Hippocampal formation (tissue), 2 donors: ENCODE measurements at places on chromosomes 3 and 15.
A peak's percentile ranks its signal among the peaks of the same experiment; 100 is the strongest.

GRCh38 chr15:48119277-48119676 is 1.5 kb upstream of the SLC24A5 start:
- no peak for DNase-seq

- no peak for DNase-seq
Observed at GRCh38 chr3:194976874-194977273, 291.2 kb downstream of the FAM43A start.

DNA sequence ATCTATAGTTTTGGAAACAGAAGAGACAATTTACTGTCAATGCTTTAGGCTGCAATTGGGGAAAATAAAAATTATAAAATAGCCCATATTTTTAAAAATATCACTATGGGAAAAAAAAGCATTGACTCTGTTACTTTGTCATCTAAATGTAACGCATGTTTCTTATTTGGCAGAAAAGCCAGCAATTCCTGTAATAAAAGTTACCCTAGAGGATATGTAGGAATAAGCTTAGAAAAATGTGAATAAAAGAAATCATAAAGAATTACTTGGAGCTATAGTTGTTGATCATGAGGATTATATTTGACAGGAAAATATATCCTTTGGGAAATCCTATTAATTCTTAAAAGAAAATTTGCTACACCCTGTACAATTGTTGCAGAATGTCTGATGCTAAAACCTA is 515.4 kb upstream of the IL12A start:
- DNase-seq, result no peak

DNA sequence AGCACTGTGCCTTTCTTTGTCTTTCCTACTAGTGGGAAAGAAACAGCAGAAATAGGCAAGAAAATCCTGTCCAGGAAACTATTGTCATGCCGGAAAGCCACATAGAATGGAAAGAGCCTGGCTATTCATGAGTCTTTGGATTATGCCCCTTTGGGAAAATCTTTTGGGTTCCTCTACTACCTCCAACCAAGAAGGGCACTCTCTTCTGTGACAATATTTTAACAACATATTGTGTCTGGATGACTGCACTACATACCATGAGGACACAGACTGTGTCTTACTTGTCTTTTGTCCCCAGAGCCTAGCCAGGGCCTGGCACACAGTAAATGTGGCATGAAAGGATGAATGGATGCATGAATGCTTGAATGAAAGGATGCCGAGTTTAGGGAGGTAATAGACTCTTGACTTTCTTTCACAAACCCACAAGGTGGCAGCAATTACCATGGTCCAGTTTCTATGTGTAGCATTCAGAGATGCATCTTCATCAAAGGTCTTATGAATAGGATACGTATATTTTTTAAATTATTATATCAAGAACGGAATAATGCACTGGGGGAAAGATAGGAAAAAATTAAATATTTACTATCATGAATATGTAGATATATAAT is 30.3 kb downstream of the ARL14 start:
- peak; percentile 26 for DNase-seq

DNA sequence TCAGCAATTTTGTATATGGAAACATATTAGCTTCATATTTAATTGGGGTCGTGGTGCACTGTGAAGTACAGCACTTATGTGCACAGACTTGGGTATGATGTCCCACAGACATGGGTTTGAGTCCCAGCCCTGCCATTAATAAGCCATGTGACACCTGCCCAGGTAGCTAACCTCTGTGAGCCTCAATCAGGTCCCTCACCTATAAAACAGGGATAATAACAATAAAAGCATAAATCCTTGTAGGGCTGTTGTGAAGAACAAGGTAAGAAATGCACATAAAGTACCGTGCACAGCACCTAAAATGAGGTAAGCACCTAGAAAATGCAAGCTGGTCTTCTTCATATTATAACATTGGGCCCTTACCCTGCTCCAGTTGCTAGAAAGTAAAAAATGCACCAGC is 173.5 kb upstream of the WNT5A start:
- DNase-seq, result no peak

- no peak for DNase-seq
Observed at GRCh38 chr3:107268469-107268868, 108.8 kb upstream of the CCDC54 start.

GRCh38 chr3:118778201-118778600 is 256.4 kb downstream of the IGSF11 start:
- no peak for DNase-seq

DNA sequence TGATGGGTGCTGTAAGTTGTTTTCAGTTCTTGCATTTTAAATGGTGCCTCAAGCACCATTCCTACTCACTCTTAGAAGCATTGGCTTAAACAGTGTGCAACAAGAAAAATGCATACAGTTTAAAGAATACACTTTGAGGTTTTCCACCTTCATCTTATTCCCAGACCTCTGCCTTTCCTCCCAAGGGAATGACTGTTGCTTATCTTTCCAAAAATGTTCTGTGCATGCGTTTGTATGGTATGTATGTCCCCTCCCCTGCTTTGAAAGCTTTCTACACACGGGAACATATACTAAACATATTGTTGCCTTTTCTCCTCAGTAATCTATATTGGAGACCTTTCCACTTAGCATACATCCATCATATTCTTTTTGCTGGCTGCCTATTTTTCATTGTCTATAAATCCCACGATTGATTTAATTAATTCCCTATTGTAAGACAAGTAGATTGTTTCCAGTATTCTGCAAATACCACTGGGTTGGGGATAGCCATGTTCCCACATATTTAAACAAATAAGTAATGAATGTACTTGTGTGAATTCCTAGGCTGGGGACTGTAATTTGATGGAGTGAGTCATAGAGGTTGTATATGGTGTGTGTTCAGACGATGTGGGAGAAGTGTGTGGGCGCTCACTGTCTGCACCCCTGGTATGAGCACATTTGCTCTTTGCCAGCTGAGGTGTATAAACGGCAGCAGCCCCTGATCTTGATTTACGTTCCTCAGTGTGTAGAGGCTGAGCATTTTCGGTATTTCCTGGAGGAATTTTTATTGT is 5.8 kb downstream of the TRAK1 start:
- DNase-seq, result no peak

GRCh38 chr3:71536376-71536965 is 47.1 kb downstream of the FOXP1 start:
- DNase-seq, result no peak

DNA sequence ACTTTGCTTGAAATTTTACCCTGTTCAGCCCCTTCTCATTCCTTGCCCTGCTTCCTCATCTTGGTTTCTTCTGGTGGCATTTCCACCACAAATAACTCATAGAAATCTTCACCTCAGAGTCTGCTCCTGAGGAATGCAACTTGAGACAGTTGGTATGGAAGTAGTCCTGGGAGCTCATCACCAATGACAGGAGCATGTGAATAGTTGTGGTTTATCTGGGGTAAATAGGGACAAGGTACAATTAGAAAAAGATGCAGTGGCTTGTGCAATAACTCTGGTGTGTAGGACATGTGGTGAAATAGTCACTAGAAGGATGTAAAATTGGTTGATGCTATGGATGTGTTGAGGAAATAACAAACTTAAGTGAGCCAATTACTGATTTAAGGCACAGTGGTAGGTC is 72.7 kb upstream of the CHRNA7 start:
- no peak for DNase-seq

- no peak for DNase-seq
Observed at GRCh38 chr3:127647166-127647844, 18.3 kb downstream of the PODXL2 start.

- DNase-seq, result no peak
Observed at GRCh38 chr15:75655931-75656330, 8.2 kb downstream of the SNX33 start.

- no peak for DNase-seq
Observed at GRCh38 chr15:43889042-43889441, 62.2 kb downstream of the WDR76 start.

GRCh38 chr15:70420086-70420947 is 322.6 kb upstream of the TLE3 start:
- no peak for DNase-seq
